ENCODE measurements at places on chromosomes 4 and X.

- DNase-seq: no peak
Observed at GRCh38 chrX:9784332-9784731, 1.9 kb upstream of the SHROOM2 start.

DNA sequence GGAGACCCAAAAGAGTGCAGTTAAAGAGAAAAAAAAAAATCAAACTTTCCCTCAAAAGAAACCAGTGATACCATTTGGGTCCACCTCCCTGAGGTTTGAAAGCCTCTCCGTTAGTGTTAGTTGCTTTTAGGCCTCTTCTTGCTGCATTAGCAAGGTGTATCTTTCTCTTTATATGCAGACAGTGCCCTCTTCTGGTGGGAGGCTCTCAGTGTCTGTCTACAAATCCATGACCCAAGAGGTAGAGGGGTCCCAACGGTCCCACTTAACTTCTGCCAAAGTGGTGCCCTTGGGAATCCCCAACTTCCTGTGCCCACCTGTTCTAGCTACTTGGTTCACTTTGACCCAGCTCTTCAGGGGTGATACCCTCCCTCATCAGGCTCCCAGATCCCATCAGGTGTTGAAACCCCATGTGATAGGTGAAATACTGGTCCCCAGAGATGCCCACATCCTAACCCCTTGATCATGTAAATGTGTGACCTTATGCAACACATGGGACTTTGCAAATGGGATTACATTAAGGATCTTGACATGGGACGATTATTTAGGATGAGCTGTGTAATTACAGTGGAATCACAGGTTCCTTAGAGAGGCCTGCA is 63.7 kb upstream of the CD99 start:
- no peak for DNase-seq

DNA sequence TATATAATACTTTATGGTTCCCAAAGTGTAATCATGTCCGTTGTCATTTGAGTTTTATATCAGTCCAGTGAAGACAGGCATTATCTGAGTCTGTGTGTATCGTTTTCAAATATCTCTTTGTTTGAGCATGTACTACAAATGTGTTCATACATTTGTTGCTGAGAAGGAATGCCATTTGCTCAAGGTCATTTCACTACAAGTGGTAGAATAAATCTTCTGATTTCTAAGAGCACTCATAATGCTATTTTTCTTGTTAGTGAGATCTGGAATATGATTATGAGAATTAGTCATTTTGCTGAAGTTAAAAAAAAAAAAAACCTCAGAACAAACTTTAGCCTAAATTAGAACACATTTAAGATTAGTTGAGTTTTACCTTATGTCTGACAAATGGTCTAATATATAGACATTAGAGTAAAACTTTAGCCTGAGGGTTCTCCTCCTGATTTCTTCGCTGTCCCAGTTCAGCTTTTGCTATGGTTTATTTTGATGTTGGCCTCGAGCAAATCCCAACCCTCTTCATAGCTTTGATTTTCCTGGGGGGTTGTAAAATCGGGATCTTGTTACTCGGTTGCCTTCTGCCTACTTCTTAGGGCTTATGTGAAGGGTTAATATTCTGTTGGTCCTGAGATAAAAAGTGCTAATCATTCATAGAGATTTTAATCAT is 87.1 kb downstream of the TMEM131L start:
- no peak for DNase-seq

- DNase-seq: no peak
Observed at GRCh38 chr4:184003433-184003832, 98.3 kb downstream of the STOX2 start.

- DNase-seq: no peak
Observed at GRCh38 chrX:39823854-39824253, 273.9 kb downstream of the BCOR start.

DNA sequence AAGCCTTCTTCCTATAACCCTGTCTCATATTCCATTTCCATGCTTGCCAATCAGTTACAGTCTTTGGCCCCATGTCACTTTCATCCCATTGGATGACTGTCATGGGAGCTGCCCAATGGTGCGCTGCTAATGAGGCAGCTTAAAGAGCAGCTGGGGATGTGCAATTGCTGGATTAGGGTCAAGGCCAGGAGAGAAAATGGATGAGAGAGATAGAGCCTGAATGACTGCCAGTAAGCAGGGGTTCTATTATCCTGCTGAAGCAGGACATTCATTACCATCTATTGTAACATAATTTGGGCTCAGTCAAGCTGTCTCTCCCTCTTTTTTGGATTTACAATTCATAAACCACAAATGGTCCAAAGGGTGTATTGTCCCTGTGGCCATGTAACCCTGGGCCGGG is 909.0 kb downstream of the CENPC start:
- DNase-seq: no peak

- no peak for DNase-seq
Observed at GRCh38 chr4:184061582-184061981, 156.1 kb downstream of the ENPP6 start.

DNA sequence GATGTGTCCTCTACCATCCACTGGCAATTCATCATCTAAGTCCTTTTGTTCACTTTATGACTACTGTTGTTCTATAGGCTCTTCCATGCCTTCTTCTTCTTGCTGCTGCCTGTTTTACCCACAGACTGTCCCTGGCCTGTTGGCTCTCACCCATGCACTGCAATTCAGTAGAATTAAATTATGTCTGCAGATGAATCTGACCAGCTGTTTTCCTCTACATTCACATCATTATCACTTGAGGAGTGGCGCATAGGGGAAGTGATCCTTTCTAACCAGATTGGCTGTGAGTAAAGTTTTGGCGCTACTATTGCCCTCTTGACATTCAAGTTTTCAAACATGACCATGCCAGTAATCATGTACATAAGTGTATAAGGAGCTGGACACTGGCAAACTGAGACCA is 91.7 kb downstream of the FRMPD4 start:
- no peak for DNase-seq

DNA sequence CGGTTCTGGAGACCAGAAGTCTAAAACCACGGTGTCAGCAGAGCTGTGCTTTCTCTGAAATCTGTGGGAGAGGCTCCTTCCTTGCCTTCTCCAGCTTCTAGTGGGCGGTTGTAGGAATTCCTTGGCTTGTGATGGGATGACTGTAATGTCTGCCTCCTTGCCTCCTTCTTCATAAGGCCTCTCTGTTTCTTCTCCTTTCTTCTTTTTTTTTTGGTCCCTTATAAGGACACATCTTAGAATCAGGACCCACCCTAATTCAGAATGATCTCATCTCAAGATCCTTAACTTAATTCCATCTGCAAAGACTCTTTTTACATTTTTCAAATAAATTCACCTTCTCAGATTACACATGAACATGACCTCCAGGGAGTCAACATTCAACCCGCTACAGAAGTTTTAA is 186.9 kb downstream of the STK32B start:
- no peak for DNase-seq

DNA sequence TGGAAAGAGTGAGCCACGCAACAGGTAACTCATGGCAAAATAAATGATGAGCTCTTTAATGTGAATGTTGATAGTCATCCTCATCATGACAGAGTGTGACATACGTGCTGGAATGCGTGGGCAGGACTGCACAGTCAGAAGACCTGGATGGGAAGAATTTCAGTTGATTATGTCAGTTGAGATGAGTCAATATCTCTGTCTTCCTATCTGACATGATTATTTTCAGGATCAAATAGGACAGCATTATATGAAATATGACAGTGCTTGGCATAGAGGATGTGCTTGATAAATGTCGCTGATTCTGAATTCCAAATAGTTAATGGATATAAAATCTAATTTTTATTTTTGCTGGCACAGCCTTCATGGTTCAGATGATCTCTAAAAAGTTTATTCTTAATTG is 95.1 kb downstream of the IL15 start:
- no peak for DNase-seq

DNA sequence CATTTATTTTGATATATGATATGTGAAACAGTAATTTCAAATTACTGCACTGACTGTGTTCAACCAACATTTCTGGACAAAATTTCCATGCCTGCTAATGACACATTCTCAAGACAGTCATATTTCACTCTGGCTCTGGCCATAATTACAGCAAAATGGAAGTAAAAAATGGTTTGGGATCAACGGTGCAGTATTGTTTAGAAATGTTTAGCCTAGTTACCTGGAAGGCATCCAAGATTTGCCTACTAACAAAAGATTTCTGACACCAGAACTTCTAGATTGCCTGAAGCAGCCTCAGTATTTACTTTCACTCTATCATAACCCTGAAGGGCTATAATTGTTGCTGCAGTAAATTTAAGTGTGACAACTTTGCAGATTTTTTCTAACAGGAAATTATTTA is 416.3 kb downstream of the PCDH10 start:
- DNase-seq: peak; percentile 46

DNA sequence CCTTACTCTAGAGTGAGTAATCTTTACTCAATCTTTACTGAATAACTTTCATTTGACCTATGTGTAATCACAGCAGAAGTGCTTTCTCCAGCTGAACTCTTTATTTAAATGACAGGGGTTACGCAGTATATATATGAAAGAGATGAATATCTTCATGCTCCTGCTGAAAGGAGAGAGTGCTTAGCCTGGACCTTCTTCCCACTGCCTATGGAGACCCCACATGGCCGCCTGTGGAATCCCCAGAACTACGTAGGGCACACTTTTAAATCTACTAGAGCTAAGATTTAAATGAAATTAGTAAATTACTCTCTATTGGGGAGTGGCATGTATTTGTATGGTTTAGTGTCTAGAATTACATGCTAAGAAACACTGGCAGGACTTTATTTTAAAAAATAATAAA is 391.2 kb downstream of the ANKRD50 start:
- no peak for DNase-seq

- no peak for DNase-seq
Observed at GRCh38 chr4:115233600-115233999, 120.2 kb upstream of the NDST4 start.

DNA sequence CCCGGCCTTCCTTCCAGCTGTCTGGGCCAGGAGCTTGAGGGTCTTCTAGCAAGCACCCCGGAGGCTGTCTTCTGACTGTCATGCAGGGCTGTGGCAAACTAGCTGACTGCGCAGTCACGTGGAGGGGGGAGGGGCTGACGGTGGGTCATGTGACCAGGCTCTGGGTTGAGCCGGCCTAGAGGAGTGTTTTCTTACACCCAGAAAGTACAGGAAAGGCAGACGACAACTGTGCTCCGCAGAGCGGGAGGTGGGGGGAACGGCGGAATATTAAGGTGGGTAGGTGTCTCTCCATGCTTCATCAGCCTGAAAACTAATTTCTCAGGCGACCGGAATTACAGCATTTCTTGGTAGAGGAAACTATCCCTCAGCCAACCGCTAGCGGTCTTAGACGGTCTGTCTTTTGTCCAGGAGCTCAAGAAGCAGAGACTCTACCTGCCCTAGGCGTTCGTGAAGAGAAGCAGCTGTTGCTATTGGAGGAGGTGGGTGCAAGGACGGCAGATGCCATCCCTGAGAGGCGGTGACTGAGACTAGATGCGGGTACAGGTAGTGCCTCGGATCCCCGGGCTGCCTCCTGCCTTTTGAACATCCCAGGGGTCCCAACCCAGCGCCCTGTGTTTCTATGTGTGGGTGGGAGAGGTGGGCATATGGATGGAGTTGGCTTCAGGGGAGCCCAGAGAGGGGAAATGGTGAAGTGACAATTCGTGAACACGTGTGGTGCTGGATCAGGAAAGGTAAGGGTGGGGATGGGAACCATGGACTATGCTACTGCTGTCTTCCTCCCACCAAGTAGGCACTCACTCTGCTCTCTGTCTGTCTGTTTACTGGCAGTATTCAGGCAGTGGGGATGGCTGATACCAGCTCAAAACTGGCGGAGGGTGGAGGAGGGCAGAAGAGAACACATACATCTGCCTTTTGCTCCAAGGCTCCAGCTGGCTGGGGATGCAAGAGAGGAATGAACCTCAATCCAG is 8.8 kb downstream of the GPRASP1 start:
- DNase-seq: peak; percentile 44

DNA sequence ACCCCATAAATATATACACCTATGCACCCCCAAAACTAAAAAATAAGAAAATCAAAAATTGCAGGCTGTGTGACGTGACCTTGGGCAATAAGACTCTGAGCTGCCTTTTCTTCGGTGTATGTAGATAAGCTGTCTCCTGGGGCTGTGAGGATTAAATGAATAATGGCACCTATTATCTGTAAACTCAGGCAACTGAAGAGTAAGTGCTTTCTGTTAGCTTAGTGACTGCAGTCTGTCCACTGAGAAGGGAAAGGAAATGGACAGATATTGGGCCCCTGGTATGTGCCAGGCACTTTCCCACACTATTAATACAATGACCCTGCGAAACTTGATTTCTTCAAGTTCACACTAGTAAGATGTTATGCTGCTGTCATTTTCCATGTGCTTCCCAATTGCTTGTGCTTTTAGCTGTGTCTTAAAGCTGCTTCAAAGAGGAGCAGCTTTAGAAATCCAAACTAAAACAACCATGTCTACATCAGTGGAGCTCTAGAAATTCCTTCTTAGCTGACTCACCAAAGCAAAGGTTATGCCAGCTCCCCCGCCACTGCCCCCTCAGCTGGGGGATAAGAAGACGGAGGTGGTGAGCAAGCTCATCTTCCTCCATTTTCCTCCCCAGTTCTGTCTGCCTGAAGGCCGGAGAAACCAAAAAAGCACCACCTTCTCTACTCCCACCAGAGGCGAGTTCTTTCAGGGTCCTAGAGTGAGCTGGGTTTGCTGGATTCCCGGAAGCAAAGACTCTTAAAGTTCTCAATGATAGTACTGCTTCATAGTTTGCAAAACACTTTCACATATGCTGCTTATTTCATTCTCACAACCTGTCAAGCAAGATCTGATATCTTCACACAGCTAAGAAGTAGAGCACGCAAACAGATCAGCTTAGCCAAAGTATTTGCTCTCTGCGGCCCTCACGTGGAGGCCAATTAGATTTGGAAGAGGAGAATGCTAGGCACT is 8.8 kb upstream of the DGAT2L6 start:
- DNase-seq: no peak

DNA sequence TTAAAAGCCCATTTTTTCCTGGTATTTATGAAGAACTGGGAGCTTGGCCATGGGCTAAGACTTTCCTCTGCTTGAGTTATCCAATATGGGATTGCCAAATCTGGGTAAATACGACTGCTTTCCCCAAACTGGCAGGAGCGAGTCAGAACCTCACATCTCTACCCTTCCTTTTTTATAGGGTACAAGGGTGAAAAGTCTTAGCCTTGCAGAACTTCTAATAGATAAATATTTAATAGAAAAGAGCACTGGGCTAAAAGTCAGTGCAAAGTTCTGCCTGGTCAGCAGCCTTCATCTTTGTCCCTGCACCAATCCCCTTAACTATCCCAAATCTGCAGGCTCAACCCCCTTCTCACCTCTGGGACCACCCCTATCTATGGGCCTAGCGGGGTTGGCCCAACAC is 61.6 kb upstream of the ACSL1 start:
- DNase-seq: no peak

GRCh38 chr4:41122775-41123174 is 91.6 kb downstream of the APBB2 start:
- DNase-seq: no peak

- peak; percentile 16 for DNase-seq
Observed at GRCh38 chr4:122003335-122003734, 51.5 kb upstream of the TRPC3 start.

DNA sequence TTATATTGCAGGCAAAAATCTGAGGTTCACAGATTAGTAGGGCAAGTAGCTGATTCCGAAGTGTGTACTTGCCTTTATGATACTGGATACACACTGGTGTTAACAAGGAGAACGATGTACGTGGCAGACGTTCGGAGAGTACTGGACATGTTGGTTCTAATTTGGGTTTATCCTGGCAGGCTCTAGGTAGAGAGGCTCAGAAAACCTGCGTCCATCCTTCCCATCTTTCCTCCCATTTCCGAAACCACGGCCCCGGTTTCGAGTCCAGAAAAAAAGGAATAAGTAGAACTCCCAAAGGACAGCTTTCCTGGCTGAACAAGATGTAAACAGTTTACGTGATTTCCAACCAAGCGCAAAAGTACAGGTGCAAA is 351 bp upstream of the SLC30A9 start:
- no peak for DNase-seq

- no peak for DNase-seq
Observed at GRCh38 chr4:186624951-186625350, 69.6 kb upstream of the MTNR1A start.

Data from SHP77 treated with DMSO at 0.1 percent for 48 hours (cell line).